T-helper 1 cell (primary cell): ENCODE measurements at places on chromosomes 5 and 9.

DNA sequence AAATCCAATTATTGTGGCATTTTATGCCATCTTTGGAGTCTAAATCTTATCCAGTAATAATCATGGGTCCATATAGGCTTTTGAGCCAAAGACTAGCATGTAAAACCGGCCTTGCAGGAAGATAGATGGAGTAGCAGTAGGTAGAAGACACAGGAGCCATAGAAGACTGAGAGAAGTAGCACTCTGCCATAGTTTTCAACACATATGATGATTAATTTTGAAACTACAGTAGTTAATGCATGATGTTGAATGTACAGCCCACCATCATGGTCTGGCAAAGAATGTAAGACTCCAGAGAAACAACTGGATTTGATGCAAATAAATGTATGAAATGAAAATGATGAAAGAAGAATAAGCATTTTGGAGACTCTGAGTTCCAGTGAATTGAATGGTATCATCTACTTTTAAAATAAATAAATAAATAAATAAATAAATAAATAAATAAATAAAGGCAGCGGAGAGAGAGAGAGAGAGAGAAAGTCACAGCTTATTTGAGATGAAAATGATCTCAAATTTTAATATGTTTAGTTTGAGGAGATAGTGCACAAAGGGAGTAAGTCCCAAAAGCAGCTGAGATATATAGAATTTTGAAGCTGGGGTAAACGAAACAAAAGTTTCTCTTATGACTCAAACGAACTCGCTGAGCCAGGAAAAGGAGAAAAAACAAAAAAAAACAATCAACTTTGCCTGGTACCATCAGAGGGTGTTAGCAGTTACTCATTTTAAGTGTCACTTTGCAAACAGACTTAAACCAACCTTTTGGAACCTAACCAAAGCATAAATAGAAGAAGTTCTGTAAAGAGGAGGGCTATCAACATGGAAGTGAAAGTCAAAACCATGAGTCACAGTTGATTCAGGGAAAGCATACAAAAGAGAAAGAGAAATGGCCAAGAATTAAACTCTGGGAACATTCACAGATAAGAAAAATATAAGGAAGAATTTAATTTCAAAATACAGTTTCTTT, 388.7 kb downstream of the CETN3 start:
- DNase-seq: no peak

DNA sequence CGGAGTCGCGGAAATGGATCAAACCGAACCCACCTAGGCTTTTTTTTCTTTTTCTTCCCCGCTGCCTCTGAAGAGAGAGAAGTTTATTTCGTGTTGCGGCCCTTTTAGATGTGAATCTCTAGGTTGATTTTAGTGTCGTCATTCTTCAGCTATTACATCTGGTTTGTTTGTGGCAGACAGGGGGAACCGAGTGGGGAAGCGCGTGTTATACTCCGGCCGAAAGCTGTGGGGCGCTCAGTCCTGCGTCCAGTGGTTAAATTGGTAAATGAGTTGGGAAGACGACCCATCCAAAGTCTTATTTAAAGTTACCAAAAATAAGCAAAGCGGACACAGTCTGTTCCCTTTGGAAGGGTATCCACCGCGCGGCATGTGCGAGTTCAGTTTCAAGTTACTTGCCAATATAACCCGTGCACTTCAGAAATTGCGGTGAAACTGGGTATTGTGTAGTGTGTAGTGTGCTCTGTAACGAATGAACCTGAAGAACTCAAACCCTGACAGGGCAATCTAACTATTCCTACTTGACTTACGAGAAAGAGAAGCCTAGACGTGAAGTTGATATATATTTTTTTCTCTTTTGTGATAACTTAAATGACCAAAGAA, 1.3 kb downstream of the MAN2A1 start:
- DNase-seq: peak; percentile 48

DNA sequence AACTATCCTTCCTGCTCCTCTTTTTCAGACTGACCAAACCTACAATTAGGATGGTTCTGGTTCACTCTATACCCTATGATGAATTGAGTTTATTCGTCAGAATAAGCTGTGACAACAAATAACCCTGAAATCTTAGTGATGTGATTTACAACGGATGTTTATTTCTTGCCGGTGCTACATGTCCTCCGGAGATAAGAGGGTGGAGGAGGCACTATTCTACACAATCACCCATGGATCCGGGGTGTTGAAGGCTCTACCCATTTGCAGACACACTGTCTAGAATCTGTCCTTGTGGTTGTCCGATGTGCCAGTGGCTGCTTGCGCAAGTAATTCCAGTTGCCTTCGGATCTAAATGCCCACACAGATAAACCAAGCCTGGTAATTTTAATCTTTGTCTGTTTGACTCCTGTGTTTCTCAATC, 44.7 kb downstream of the CDC14B start:
- DNase-seq: no peak

DNA sequence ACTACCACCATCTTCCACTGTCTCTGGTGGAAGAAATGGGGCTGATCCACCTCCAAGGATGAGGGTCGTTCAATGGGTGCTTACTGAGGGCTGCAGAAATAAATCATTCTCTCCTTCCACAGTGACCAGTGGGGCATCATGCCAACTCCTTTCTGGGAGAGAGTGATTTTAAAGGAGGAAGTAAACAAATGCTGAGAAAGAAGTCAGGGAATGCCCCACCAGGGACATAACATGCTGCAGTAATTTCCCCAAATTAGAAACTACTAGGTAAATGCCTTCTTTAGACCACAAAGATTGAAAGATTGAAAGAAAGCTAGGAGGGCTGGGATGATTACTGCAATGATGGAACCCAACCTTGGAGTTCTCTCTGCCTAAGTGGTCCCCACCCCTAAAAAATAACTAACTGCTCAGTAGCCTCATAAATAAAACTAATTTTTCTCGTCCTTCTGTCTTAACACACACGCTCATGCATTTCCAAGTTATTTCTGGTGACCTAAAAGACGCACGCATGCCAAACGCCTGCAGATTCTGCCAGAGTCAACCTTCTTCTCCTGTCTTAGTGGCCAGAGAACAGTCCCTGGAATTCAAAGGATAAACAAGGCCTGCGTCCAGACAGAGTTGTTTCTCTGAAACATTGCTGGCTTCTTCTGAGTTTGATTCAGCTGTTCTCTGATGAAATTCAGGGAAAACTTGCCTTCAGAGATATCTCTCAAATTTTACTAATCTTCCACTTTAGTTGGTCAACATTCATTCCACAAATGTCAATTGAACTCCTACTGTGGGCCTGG, 250.0 kb downstream of the NR3C1 start:
- no peak for DNase-seq

DNA sequence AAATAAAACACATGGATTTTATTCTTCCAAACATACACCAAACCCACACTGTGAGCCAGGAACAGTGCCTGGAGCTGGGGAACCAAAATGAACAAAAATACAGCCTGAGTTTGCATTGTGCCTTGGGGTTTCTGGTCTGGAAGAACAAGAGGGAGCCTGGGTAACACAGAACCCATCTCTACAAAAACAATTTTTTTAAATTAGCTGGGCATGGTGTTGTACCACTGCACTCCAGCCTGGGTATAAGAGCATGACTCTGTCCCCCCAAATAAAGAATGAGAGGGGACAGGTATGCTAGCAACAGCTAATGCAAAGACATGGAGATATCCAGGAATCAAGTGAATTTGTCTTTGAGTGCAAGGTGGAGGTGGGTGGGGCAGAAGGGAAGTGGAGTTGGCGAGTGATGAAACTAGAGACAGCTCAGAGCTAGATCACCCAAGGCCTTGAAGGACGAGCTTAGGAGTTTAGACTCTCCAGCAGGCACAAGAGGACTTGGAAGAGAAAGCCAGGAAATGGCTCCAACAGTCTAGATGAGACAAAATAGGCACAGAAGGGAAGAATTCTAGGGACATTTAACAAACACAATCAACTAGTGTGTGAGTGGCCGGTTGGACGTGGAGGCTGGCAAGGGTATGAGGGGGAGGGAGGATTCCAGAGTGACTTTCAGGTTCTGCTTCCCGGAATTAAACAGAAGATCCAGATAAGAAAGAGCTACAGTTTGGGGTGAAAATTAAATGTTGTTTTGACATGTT, 47.4 kb downstream of the FNBP1 start:
- peak; percentile 53 for DNase-seq
